ENCODE measurements at places on chromosomes 11 and 22. TPM values are rescaled to one million over a fixed set of nuclear protein-coding genes. Genes with fewer than 3 reads are reported as not detected.

DNA sequence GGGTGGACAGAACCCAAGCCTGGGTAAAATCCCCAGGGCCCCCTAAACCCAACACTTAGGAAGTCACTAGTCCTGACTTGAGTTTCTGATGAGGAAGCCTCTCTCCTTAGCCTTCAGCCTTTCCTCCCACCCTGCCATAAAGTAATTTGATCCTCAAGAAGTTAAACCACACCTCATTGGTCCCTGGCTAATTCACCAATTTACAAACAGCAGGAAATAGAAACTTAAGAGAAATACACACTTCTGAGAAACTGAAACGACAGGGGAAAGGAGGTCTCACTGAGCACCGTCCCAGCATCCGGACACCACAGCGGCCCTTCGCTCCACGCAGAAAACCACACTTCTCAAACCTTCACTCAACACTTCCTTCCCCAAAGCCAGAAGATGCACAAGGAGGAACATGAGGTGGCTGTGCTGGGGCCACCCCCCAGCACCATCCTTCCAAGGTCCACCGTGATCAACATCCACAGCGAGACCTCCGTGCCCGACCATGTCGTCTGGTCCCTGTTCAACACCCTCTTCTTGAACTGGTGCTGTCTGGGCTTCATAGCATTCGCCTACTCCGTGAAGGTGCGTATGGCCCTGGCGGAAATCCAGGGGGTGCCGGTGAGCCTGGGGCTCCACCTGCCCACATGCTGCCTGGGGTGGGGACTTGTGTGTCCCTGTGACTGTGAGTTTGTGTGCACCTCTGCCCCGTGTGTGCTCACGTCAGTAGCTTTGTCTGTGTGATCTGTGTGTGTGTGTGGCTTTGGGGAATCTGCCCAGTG, at the start of gene IFITM1:
Gene IFITM1, plus strand, starts transcription at position 254 of the 767 bp plus-strand sequence. Its CDS starts 131 bp downstream, at position 385.
- DNase-seq = peak; percentile 22

DNA sequence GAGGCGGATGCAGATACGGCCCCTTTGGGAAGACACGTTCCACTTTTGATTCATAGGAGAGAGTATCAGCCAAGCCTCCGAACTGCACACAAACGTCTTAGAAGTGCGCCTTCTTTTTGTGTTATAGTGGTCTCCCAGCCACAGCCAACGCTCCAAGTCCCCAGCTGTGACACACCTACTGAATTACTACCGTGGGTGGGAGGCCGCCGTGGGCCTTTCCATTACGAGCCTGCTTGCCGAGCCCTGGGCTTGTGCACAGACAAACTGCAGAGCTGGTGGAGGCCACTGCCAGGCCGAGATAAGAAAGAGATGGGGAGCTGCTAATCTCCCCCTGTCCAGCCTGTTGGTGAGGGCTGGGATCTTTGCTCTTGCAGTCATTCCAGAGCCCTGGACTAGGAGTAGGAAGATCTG, 761 bp downstream of the HMBS start:
- no peak for DNase-seq

DNA sequence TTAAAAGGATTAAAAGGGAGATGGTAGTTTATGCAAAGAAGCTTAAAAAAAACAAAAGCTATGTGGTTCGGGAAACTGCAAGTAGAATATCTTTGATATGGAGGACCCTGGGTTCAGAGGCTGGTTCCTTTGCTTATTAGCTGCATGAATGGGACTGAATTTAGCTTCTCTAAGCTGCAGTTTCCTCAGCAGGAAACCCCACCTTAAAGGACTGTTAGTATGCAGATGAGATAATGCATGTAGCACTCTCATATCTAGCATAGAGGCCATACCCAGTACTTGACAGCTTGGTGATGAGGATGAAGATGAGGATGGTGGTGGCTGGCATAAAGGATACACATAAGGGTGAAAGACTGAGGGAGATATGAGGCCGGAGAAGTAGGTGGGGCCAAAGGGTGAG, 134.6 kb downstream of the RRAS2 start:
- DNase-seq = no peak

GRCh38 chr11:116986521-116987105, 111.6 kb downstream of the SIK3 start:
- peak; percentile 41 for DNase-seq

GRCh38 chr11:85052636-85053035, 574.5 kb downstream of the DLG2 start:
- DNase-seq = no peak

DNA sequence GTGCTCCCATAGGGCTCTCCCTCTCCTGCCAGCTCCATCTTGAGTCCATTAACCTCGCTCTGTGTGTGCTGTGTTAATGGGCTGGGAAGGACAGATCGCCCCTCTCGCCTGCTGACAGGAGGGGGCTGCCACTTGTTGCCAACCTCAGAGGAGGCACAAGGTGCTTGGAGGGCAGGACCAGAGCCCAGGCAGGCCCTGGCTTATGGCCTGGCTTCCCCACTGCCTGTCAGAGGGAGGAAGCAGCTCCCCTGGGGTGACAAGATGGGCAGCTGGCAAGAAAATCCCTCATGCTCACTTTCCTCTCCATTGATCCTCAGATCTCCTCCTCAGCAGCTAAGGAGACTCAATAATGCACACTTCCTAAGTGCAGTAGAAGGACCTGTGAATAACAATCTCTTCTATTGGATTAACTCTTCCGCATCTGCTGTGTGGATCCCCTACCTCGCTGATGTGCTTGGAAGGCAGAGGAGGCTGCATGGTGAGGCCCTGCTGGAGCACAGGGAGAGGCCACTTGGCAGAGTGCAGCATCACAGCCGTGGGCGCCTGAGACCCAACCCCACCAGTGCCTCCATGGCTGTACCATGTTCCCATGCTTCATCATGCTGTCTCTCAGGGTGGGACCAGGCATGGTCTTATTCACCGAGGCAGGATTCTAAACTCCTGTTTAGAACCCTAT, 70.3 kb downstream of the TRIM29 start:
- DNase-seq = no peak

DNA sequence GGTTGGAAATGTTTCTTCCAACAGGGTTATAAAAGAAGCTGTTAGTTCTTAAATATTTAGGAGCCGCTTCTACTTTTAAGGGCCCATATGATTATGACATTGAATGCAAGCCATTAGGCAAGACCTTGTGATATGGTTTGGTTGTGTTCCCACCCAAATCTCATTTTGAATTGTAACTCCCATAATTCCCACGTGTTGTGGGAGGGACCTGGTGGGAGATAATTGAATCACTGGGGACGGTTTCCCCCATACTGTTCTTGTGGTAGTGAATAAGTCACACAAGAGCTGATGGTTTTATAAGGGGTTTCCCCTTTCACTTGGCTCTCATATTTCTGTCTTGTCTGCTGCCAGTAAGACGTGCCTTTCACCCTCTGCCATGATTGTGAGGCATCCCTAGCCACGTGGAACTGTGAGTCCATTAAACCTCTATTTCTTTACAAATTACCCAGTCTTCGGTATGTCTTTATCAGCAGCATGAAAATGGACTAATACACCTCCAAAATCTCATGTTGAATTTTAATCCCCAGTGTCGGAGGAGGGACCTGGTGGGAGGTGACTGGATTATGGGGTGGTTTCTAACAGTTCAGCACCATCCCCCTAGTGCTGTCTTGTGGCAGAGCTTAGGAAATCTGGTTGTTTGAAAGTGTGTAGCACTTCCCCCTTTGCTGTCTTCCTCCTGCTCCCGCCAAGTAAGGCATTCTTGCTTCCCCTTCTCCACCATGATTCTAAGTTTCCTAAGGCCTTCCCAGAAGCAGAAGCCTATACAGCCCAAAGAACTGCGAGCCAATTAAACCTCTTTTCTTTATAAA, 4.3 kb downstream of the CD59 start:
- peak; percentile 41 for DNase-seq

GRCh38 chr11:81579339-81579738, 1154.3 kb downstream of the FAM181B start:
- DNase-seq = no peak

- DNase-seq = no peak
Measured at GRCh38 chr11:121029813-121030445, 6.0 kb downstream of the TBCEL start.

- DNase-seq = no peak
Measured at GRCh38 chr11:32630844-32631243, 47.2 kb downstream of the EIF3M start.

DNA sequence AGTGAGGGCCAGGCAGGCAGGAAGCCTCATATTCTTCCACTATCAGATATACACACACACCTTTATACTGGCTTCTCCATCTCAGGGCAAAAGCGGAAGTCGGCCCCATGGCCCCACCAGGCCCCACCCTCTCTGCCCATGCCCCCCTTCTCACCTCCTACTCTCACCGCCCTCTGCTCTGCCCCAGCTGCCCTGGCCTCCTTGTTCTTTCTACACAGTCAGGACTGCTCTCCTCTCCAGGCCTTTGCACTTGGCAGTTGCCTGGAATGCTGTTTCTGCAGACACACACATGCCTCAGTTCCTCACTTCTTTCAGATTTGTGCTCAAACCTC, 25.3 kb downstream of the OTOG start:
- DNase-seq = no peak

- no peak for DNase-seq
Measured at GRCh38 chr22:38416621-38417251, 38.3 kb downstream of the KCNJ4 start.

Gene LRRC74B
- total RNA-seq = not detected

Gene LDHA
- total RNA-seq = 1,087 TPM

Gene MMP27
- total RNA-seq = not detected

Gene PATE2
- not detected for total RNA-seq

Gene MRGPRX3
- not detected for total RNA-seq
